ENCODE measurements at places on chromosomes 3 and 15. TPM values are rescaled to one million over a fixed set of nuclear protein-coding genes. Genes with fewer than 3 reads are reported as not detected.

GRCh38 chr15:99729920-99730319 lies 3.3 kb downstream of the LYSMD4 start:
- peak; percentile 49 for DNase-seq

GRCh38 chr15:42106288-42106687 lies 11.9 kb upstream of the PLA2G4D start:
- peak; percentile 34 for DNase-seq

SOX14 gene
- not detected for total RNA-seq

DPP8 gene
- total RNA-seq: 52.7 TPM

Measured in renal cortical epithelial cell (primary cell).